SK-N-SH (cell line): ENCODE measurements at places on chromosomes 1 and 21.
A peak's percentile ranks its signal among the peaks of the same experiment; 100 is the strongest.

DNA sequence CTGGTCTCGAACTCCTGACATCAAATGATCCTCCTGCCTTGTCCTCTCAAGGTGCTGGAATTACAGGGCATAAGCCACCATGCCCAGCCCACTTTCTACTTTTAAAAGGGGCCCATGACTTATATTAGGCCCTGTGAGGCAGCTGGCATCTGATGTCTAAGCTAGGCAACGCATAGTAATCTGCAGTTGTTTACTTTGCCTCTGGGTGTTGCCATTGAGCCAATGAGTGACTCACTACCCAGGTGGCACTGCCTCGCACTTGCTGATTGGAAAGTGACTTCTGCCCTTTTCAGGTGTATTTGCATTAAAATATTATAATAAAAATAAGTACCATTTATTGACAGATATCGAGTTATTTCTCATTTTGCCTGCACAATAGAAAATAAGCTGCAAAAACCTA is 84.9 kb downstream of the KIF14 start:
- DNase-seq = peak; percentile 38

DNA sequence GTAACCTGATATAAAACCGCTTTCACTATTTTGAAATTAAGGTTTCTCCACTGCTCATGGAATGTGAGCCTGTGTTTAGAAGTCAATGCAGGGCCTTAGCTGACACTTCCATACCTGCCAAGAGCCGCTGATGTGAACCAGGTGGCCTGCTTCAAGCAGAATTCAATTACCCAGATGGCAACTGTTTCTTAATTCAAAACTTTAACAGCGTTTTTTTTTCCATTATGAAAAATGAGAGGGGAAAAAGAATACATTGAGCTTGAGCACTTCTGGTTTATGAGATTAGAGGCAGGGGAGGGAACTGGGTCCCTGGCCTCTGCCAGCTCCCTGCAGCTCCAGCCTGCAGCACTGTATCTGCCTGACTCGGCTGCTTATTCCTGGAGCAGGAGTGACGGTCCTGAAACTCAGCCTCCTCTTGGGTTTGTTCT is 7.7 kb upstream of the ATP1A1 start:
- DNase-seq = peak; percentile 78

DNA sequence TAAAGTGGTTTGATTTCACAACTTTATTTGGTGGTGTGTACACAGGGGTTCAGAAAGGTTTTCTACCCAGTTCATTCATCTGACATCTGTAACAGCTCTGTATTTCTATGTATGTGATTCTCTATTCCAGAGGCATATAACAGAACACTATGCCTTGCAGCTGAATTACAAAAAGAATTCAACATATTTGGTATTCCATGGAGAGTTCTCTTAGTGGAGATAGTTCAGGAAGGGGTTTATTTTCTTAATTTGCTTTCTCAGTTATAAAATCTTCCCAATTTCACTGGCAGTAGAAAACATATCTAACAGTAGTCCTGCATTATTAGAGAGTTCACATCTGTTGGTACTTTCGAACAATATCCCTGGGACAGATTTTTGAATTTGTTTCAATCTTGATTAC is 207.9 kb upstream of the LYPLAL1 start:
- DNase-seq = no peak

- DNase-seq = no peak
Measured at GRCh38 chr1:212313616-212314015, 28.4 kb downstream of the PPP2R5A start.

DNA sequence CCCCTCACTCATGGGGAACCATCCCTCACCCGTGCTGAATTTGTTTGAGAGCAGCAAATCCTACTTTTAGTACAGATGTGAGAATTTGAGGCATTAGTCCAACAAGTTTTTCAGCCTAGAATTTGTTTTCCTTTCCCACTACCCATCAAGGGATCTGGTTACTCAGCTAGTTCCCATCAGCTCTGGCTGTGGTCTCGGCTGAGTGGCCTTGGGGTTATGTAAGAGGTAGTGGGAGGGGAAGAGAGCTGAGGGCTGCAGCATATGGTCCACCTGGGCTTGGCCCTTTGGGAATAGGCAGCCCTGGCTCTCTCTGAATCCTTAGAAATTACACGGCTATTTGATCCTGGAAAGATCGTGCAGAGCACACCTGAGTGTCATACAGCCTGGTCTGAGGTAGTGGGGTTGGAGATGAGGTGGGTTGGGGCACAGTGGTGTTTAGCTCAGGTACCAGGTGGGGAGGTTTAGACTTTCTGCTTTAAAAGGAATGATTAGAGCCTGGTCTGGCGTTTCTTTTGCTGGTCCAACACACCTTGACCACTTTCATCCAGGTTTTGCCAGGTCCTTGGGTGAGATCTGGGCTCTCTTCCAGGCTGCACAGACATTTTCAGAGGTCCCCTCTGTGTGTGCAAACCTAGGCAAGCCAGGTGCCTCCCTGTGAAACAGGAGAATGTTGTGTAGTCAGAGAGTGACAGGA is 4.2 kb downstream of the GSTM4 start:
- no peak for DNase-seq

DNA sequence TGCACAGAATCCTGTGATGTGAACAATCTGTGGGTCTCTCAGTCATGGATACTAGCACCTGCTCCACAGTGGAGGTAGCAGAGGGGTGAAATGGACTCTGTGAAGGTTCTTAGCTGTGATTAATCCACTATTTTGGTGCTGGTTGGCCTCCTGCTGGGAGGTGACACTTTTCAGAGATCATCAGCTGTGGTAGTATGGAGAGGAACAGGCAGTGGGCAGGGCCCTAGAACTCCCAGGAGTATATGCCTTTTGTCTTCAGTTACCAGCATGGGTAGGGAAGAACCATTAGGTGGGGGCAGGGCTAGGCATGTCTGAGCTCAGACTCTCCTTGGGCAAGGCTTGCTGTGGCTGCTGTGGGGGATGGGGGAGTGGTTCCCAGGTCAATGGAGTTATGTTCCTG is 54.0 kb upstream of the KCNJ15 start:
- DNase-seq = no peak

- DNase-seq = no peak
Measured at GRCh38 chr1:53417074-53417511, 42.1 kb upstream of the DMRTB1 start.

DNA sequence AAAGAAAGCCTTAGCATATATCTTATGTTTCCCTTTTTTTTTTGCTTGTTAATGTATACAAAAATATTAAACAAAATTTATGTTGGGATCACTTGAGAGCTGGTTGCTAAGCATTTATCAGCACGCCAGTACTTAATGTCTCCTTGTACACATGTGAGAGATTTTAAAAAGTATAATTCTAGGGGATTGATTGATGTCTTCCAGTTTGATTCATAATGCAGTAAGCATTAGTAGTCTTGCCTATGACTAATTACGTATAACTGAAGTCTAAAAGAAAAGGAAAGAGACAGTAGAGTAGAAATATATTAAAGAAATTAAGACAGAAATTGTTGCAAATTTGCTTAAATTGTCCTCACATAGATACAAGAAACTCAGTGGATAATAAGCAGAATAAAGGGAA is 1630.4 kb upstream of the B3GALT2 start:
- no peak for DNase-seq

DNA sequence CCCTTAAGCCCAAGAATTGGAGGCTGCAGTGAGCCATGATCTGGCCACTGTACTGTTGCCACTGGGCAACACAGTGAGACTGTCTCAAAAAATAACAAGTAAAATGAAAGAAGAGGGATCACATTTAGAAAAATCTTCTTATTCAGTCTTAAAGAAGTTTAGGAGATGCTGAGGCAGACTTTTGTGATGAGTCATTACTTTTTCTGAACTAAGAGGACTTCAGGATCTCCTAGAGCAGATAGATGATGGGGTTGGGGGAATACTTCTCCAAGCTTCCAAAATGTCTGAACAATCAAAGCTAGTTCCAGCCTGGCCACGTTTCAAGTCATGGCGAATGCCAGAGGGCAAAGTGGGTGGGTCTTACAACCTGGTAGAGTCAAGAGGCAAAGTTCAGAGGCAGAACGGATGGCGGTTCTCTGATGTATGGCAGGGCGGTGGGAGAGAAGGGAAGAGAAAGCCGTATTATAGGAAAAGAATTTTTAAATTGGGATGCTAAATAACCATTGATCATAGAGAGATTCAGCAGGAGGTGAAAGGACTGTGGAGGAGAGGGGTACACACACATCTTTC is 2.1 kb upstream of the CIART start:
- no peak for DNase-seq

- peak; percentile 68 for DNase-seq
Measured at GRCh38 chr1:228213917-228214808, 6.3 kb downstream of the OBSCN start.

DNA sequence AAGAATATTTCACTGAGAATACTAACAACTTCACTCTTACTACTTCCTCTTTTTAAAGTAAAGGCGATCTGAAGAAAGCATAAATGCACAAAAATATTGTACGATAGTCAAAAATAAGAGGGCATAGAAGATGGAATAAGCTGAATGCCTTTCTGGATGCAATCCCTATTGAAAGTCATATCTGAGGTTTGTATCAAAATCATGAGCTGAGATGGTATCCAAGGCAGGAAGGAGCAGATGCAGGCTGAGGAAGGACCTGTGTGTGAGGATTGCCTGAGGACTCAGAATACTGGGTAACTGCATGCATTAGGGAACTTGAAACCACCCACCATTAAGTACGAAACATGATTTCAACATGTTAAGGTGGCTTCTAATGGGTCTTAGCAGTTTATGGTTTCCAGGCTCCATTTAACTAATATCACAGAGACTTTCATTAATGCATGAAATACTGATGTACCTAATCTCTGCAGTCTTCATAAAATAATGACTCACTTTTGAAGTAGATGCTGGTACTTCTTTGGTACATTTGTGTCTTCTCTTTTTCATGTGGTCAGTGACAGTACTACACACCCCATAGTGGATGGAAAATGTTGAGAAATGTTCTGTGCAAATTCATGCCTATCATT is 29.6 kb upstream of the RGS1 start:
- DNase-seq = no peak

- DNase-seq = no peak
Measured at GRCh38 chr21:21751286-21751685, 753.1 kb downstream of the NCAM2 start.

GRCh38 chr1:6935361-6935883 is 150.2 kb downstream of the CAMTA1 start:
- peak; percentile 64 for DNase-seq

- DNase-seq = no peak
Measured at GRCh38 chr1:76939050-76939816, 72.0 kb downstream of the ST6GALNAC5 start.

DNA sequence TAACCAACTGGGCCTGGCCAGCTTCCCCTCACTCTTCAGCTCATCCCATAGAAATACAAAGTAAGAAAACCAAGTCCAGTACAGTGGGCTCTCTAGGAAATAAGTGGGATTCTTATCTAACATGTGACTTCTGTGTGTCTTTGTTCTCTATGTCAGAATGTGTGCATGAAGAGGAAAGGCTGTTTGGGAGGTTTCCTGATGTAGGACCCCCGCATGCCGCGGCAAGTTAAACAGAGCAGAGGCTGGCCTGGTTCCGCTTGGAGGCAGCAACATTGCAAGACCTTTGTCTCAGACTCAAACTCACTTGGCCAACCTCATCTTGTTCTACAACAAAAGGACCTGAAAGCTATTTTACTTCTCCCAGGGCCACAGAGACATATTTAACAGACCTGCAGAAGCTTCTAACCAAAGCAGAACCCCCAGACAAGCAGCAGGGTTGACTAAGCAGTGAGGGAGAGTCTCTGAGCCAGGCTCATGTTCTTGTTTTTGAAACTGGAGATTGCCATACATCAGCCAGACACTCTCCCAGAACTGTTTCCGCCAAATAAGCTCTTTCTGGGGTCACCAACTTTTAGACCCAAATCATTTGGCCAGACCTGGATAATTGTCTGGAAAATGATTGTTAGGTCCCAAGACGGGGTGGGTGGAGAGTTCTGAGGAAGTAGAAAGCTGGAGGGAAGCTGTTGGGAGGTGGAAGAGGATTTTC is 6.2 kb downstream of the MTARC2 start:
- no peak for DNase-seq

DNA sequence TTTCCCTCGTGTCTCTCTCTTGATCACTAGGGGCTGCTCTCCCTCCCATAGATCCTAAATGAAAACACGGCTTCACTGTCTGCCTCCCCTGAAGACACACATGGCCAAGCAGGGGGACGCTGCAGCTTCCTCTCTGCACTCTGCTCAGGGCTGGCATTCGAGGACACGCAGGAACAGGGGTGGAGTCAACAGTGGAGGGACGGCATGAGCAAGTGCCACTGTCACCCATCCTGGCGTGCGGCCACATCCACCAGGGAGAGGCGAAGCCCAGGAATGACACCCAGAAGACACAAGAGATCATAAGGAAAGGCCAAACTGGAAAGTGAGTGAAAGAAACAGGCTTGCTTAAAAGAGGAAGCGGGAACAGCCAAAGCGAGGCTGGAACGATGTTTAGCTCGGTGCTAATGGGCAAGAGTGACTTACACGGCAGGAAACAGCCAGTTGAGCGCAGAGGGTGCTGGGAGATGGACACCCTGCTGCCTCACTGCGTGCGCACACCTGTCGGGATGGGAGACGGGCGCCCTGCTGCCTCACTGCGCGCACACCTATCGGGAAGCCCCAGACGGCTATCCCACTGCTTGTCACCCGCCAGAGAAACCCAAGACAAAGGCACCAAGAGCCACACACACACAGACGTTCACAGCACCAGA is 13.6 kb upstream of the C1QTNF12 start:
- no peak for DNase-seq
